ENCODE measurements at places on chromosomes 4 and X. TPM values are rescaled to one million over a fixed set of nuclear protein-coding genes. Genes with fewer than 3 reads are reported as not detected.

DNA sequence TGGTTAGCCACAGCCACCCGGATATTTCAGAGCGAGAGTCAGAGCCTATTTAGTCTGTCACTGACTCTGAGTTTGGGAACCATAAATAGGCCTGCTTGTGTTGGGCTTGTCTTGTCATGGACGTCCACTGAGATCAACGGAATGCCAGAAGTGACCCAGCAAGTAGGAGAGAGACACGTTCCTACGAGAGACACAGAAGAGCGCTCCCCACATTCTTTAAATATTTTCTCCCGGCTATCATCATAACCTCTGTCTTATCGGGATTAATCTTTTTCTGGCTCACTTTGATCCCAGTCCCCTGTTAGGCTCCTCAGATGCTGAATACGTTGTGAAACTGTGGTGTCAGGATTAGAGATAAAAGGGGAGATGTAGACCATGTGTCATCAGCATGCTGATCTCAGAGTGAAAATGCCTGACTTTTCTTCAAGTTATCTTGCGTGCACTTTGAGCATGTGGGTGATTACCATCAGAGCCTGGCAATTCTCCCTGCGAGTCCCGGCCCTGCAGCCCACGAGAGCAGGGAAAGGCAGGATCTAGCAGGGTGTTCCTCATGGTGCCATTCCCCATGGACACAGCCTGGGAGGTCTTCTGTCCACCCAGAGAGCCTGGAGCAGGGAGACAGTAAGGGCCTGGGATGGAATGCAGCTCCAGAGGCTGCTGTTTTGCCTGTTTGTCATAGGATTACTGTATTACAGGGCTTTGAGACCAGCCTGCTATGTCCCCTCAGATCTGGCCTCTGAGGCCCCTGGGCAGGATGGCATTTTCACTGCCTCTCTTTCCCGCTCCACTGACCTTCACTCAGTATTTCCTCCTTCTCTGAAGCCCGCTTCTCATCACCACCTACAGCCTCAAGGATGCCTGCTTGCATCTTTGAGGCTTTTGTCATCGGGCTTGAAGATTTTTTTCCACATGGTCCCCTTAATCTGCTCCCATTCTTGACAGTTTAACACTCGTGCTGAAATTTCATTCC lies 2.8 kb upstream of the TENM3 start:
- no peak for DNase-seq

GRCh38 chrX:70498129-70498528 lies 53.5 kb downstream of the DLG3 start:
- DNase-seq: no peak

DNA sequence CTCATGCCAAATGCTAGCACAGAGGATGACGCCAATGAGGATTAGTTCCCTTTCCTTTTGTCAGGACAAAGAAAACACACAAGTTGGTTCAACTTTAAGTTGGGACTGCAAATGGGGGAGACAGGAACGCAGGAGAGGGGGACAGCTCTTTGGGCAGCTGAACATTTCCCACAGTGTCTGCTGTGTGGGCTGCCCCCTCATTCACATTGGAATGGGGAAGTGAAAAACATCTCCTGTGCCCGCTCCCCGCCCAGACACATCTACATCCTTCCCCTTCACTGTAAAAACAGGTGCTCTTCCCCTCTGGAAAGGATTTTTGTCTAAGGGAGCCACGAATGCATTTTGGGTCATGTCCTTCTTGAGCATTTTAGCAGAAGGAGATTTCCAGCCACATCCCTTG lies 44.5 kb upstream of the TBC1D9 start:
- DNase-seq: peak; percentile 42

PARM1 gene
- total RNA-seq: under 0.01 TPM

- DNase-seq: no peak
These were observed 83.5 kb upstream of the RAPGEF2 start for GRCh38 chr4:159019356-159019755.

FHDC1 gene
- under 0.01 TPM for total RNA-seq

- DNase-seq: no peak
These were observed 2.1 kb downstream of the PPP3CA start for GRCh38 chr4:101345271-101345595.

- DNase-seq: no peak
These were observed 37.0 kb downstream of the TNIP3 start for GRCh38 chr4:121127100-121127499.

GRCh38 chr4:186485150-186485549 lies 70.2 kb downstream of the MTNR1A start:
- DNase-seq: no peak

SASH3 gene
- total RNA-seq: 96.9 TPM

GRCh38 chr4:100708776-100709175 lies 191.0 kb upstream of the EMCN start:
- DNase-seq: no peak

DNA sequence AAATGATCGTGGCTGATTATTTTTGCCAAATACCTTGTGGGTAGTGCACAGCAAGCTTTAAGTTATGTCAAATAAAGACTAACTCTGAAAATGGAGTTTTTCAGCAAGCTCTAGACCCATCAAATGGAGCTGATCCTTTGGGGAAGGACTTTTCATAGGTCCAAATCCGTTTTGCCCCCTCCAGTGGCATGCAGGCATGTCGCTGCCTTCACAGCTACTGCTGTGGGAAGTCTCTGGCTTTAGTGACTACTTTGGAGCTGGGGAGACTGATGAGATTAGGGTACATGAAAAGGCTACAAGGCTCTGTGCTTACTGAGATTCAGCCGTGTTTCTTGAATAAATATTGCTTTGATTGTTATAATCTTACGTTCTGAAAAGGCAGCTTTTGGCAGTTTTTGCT lies 106.6 kb upstream of the HS3ST1 start:
- no peak for DNase-seq

LONRF3 gene
- 1.3 TPM for total RNA-seq

GRCh38 chrX:107676559-107677378 lies 48.5 kb downstream of the PRPS1 start:
- DNase-seq: peak; percentile 29

GRCh38 chrX:155027509-155028066 lies 944 bp downstream of the FUNDC2 start:
- DNase-seq: peak; percentile 65

- no peak for DNase-seq
These were observed 77.9 kb downstream of the PSAPL1 start for GRCh38 chr4:7356667-7357310.

DNA sequence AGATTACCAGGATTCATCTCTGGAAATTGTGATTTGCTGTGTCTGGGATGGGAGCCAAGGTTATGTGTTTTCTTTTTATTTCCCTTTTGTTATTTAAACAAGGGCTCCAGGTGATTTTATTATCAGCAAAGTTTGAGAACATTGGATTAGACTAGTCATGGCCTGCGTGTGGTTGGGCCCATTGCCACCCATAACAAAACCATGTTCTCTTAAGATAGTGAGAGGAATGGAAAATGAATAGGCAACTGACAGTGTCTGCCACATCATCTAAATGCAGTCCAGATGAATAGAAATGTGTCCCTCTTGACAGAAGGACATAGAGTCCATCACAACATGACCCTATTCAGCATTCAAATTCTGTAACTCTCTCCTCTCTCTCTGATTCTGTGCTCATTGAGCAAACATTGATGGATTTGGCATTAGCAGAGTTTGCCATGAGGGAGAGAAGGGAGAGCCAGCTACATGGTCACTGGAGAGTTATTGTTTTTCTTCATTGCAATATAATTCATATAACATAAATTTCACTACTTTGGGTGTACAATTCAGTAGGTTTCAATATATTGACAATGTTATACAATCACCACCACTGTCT lies 11.7 kb downstream of the XK start:
- DNase-seq: no peak
